Kidney capillary endothelial cell (primary cell): ENCODE measurements at places on chromosomes 3 and 15.
A peak's percentile ranks its signal among the peaks of the same experiment; 100 is the strongest.

- DNase-seq, result no peak
These were observed 212.2 kb downstream of the FOXP1 start for GRCh38 chr3:71371282-71371681.

GRCh38 chr15:94247789-94248638 lies 16.7 kb downstream of the MCTP2 start:
- DNase-seq, result no peak

DNA sequence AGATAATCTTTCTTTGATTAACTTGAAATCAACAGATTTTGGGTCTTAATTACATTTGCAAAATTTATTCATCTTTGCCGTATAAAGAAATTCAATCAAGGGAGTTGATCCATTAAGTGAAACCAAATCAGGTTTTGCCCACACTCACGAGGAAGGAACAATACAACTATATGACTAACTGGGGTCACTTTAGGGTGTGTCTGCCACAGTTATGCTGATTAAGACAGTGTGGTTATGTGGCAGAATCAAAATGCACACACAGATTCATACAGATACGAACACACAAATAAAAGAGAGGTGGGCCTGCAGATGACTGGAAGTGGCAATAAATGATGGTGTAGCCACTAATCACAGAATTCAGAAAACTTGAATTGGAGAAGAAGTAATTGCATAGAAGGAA lies 543.5 kb downstream of the GABRG3 start:
- DNase-seq, result no peak

GRCh38 chr15:63701365-63701764 lies 104.2 kb downstream of the FBXL22 start:
- no peak for DNase-seq

GRCh38 chr3:196501316-196502044 lies 2.1 kb downstream of the RNF168 start:
- DNase-seq, result peak; percentile 35

GRCh38 chr3:49553692-49554632 lies at the start of gene BSN:
Gene BSN (plus strand): TSS chr3:49554477. CDS start chr3:49554603, 126 bp downstream.
- peak; percentile 94 for DNase-seq

DNA sequence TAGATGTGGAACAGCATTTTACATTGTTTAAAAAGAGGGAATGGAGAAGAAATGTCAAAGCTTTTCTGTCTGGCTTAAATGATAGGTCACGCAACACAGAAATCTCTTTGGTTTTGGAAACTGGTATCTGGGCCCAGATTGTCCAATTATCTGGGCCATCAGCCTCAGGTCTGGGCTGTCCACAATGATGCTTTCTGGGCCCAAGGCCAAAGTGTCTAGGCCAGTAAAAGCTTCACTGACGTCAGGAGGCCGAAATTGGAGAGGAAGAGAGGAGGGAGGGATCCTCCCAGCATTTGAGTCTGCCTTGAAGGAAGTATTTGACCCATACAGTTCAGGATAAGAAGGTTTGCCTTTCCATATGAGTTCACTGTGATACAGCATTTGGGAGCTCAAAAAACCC lies 60.7 kb upstream of the ALDH1A3 start:
- no peak for DNase-seq

DNA sequence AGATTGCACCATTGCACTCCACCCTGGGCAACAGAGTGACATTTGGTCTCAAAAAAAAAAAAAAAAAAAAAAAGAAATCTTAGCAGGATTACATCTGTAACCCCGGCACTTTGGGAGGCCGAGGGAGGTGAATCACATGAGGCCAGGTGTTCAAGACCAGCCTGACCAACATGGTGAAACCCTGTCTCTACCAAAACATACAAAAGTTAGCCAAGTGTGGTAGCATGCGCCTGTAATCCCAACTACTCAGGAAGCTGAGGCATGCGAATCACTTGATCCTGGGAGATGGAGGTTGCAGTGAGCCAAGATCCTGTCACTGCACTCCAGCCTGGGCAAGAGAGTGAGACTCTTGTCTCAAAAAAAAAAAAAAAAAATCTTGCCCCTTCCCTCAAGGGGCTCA lies 40.4 kb downstream of the LIPC start:
- DNase-seq, result no peak

GRCh38 chr3:135232226-135232625 lies 437.2 kb downstream of the EPHB1 start:
- DNase-seq, result no peak

DNA sequence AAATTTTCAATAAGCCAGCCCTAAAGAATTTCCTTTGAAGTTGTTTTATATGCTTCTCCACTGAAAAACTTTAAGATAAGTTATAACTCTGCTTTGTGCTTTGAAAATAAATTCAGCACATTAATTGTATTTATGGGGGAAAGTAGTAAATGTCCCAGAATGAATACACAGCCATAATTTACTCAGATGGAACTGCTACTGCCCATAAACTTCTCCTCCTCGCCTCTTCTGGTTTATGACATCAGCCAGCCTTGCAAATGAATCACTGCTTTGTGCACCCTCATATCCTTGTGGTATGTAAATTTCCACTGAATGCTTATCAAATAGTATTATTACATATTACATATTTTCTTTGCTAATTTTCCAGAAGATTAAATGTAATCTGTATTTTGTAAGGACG lies 302.0 kb downstream of the DIPK2A start:
- DNase-seq, result no peak

DNA sequence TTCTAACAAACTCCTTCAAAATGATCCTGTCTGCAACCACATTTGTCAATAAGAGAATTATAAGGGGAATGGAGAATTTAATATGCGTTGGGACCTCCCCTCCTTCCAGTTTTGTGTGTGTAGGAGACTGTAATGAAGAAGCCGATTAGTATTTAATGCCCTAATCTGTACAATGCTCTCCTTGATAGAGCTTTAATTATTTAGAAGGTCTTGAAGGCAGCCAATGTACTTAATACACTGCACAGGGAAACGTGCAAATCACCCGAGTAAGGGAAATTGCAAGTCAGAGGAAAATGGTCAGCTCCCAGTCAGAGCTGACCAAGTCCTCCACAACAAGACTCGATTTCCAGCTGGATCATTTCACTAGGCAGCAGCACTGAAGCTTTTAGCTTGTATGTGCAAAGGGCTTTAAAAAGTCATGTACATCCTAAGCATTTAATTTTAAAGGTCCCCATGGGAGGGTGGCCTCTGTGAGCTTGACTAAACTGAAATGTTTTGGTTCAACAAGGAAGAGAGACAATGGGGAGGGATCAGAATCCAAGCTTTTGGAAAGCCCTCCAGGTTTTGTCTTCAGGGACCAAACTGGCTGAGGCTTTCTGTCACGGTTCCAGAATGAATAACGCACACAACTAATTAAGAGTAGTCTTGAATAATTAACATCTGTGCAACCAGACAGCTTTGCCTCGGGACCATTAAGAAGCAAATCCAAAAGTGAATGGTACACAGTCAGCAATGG lies 159.8 kb upstream of the MITF start:
- DNase-seq, result no peak

GRCh38 chr3:141243271-141243707 lies 11.7 kb downstream of the PXYLP1 start:
- no peak for DNase-seq

DNA sequence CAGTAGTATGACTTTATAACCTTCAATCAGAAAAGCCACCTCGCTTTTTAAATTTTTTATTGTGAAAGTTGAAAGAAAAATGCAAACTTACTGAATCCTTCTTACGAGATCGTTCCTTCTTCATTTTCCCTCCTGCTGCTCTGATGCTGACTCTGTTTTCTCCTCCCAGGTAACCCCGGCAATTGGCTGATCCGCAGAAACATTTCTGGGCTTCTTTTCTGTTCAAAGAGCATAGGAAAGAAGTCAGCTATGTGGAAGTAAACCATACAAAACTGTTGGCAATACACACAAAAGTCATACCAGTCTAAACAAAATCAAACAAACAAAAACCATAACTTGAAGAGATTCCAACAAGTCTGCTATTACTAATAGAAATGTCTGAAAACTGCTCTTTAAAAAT lies 66.0 kb downstream of the SETD2 start:
- no peak for DNase-seq

GRCh38 chr15:41554343-41554742 lies 4.7 kb upstream of the TYRO3 start:
- DNase-seq, result no peak
